ENCODE measurements at places on chromosomes 12 and 14.

GRCh38 chr14:97943619-97944018 lies 1146.4 kb downstream of the VRK1 start:
- no peak for DNase-seq

GRCh38 chr12:6077692-6078083 lies 46.8 kb downstream of the VWF start:
- no peak for DNase-seq

DNA sequence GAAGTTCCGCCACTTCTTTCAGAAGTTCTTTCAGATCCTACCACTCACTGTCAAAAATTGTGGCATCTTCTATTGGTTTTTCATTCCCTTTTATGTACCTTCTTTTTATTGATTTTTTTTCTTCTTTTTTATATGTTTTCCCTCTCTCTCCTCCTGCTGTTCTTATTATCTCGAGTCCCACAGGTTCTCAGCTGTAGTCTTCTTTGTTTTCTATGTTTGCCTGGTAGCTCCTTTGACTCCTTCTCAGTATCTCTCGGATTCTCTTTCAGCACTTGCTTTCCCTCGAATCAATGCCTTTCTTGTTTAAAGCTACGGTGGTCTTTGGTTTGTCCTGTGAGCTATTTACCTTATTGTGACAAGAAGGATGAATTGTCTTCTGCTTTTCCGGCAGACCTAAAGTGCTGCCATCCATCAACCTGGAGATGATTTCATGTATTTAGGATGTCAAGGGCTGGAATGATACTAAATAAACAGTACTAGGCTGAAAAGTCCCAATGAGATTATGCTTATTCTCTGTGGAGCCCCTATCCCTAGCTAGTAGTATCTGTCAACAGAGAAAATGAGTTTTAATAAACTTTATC lies 541.7 kb downstream of the NOVA1 start:
- DNase-seq = no peak

GRCh38 chr14:31270196-31270772 lies 62.7 kb upstream of the HECTD1 start:
- DNase-seq = no peak

GRCh38 chr12:59808317-59808910 lies 212.6 kb downstream of the SLC16A7 start:
- DNase-seq = peak; percentile 5

DNA sequence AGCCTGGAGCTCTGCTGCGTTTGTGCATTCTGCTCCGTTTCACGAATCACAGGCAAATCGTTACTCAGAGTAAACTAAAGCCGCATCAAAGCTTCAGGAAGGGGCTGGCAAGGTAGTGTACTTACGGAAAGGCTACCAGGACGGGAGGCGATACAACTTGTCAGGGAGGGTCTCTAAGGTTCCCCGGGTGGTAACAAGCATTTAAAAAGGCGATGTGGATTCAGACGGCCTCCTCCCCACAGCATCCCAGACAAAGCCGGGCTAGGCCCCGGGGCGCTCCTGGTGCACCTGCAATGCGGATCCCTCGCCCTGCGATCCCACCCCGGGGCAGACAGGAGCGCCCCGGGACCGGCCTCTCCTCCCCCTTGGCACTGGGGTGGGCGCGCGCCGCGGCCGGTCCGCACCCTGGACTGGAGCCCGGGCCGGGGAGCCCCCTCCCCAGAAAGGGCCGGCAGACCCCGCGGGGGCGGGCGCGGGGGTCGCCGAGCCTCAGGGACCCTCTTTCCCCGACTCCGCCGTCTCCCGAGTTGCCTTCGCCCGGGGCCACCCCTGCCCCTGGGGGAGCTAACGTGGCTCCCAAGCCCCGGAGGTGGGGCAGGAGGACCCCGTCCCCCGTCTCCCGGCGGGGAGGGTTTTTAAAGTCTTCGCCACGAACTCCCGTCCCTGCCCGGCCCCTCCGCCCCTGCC lies 718 bp downstream of the CCDC92 start:
- peak; percentile 13 for DNase-seq

DNA sequence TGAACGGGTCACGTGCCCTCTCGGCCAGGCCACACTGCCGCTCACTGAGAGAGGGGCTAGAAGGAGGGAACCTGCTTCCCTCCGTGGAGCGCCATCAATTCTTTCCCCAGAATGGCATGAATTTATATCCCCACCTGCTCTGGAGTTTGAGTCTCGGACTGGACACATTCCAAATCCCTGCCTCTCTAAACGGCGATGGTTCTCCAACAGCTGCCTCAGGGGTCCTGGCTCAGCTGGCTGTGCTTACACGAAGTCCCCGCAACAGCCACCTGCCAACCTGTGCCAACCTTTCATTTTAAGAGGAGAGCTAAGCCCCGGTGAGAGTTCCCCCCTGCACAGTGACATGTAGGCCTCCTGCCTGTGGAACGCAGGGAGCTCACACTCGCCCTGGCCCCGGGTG lies 73.2 kb downstream of the RIMBP2 start:
- peak; percentile 45 for DNase-seq

- DNase-seq = no peak
Observed at GRCh38 chr12:50220363-50220995, 53.3 kb upstream of the CERS5 start.

DNA sequence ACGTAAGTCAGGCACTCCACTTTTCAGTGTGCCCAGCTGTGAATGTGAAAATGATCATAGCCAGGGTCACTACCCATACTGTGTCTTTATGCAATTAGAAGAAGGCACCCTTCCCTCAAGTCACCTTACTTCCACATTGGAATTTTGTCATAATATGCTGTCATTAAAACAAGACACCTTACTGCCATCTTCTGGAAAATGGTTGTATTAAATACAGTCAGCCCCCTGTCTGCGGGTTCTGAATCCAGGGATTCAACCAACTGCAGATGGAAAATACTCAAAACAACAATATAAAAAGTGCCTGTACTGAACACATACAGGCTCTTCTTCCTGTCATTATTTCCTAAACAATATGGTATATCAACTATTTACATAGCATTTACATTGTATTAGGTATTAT lies 70.2 kb upstream of the TBX5 start:
- DNase-seq = peak; percentile 34

- no peak for DNase-seq
Observed at GRCh38 chr12:1929241-1929984, 11.0 kb upstream of the CACNA2D4 start.

DNA sequence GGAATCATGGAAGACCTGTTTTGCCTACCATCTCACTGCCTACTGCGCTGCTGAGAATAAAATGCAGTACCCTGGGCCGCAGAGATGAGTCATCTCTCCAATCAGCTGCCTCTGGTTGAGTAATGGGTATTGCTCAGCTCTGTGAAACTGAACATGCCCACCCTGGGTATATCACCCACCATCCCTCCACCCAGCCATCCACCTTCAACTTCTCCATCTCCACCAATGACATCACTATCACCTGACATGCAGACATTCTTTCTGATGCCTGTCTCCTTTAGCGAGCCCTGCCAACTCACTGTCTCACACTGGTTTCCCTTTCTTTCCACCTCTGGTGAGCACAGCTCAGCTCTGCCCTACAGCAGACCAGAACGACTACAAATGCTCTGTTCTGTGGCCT lies 33.6 kb downstream of the E2F7 start:
- no peak for DNase-seq

- DNase-seq = peak; percentile 1
Observed at GRCh38 chr12:110565894-110566871, 16.9 kb downstream of the PPTC7 start.

- DNase-seq = no peak
Observed at GRCh38 chr12:112307317-112308011, 74.8 kb downstream of the HECTD4 start.

- DNase-seq = no peak
Observed at GRCh38 chr12:105552056-105552455, 221.6 kb downstream of the C12orf75 start.

DNA sequence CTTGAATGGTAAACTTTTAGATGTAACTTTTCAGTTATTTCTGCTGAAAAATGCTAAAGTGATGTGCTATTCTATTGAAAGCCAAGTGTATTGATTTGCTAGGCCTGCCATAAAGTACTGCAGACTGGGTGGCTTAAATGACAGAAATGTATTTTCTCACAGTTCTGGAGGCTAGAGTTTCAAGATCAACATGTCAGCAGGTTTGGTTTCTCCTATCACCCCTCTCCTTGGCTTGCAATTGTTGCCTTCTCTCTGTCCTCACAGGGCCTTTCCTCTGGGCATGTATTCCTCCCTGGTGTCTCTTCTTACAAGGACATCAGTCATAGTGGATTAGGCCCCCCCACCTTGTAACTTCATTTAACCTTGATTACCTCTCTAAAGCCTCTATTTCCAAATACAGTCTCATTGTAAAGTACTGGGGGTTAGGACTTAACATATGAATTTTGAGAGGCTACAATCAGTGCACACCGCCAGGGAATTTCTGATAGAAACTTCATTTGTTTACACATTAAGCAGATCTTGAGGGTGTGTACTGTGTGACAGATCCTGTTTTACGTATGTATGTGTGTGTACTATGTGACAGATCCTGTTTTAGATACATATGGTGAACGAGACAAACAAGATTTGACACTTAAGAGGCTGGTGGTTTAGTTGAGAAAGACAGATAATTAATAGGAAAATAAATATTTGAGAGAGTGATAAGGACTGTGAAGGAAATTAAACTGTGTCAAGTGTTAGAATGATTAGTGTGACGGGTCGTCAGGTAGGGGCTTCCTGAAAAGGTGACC lies 49.5 kb downstream of the ADIPOR2 start:
- no peak for DNase-seq

DNA sequence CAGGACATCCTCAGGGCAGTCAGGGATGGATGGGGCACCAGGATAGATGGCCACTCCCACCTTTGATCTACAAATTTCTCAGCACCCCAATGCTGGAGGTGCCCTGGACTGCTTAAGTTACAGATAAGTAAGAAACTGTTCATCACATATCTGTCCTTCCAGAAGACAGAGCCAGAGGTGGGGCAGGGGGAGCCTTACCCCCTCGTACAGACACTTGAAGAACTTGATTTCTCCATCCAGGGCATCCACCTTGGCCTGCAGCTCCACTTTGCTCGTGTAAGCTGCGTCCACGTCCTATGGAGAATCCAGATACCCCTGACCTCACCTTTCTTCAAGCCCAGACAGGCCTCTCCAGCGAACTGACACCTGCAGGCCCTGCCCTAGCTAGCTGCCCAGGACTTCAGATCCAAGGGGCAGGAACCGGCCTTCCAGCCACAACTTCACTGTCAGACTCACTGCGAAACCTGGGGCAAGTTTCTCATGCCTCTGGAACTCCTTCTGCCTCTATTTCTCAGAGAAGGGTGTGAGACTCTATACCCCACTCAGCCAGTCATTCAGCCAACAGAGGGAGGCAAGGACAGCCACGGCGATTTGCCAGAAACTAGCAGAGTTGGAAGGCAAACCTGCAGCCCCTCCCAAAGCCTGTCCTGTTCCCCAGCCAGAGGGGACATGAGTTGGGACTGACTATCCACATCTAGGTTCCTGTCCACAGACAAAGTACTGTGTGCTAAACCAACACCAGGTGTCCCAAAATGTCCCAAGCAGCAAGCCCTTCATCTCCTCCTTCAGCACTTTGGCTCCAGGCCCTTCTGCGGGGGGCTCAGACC lies 3.8 kb downstream of the KRT73 start:
- DNase-seq = no peak

DNA sequence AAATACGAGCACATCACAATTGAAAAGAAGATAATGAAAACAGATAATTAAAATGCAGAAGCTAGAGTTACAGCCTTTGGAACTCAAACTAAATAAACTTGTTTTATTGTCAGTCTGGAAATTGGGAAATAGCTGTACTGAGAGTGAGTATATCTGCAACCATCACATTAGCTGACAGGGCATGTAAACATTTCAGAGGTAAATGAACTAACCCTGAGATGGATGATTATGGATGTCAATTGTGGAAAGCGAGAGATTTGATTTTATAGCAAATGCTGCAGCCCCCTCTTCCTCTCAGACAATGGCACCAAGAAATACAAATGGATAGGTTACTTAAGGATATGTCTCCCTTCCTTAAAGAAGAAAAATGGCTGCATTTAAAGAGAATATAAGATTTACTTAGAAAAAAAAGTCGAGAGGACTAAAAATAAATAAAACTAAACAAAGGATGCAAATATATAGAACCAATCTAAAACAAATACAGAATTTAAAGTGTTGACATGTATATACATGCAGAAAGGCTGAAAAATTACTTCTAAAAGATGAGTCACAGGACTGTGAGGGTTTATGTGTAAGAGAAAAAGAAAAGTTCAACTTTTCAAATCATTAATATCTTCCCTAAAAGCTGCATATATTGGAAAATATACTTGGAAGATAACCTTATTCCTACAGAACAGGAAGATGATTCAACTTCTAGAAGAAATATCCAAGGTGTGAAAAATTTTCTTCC lies 120.3 kb upstream of the FLRT2 start:
- no peak for DNase-seq

DNA sequence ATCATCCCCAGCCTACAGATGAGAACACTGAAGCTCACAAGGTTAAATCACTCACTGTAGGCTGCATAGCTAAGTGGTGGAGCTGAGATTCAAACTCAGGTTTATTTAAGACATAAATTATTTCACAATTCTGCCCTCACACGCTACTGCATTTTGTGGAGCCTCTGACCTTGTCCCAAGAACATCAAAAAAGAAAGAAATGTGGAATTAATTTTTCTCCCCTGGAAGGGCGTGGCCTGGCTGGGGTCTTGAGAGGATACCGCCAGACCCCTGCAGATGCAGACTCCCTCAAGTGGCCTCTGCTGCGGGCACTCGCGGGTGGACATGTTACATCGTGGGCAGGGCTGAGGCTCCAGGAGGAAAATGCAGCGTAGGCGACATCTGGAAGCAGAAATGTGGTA lies 40.6 kb downstream of the LTBP2 start:
- no peak for DNase-seq

DNA sequence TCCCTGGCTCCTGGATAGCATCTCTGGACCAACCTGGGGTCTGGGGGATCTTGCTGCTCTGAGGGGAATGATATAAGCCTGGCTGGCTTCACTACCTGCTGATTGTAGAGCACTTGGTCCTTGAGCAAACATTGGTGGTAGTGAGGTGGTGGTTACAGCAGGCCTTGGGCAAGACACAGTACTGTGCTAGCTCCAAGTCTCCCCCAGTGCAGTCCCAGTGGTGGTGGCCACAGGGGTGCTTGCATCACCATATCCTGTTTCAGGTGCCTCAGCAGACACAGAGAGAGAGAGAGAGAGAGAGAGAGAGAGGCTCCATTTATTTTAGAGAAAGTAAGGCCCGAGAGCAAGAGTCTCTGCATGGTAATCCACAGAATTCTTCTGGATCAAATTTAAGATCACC lies 186.3 kb downstream of the MYRFL start:
- DNase-seq = no peak

GRCh38 chr14:25102788-25103187 lies 52.8 kb upstream of the STXBP6 start:
- no peak for DNase-seq

DNA sequence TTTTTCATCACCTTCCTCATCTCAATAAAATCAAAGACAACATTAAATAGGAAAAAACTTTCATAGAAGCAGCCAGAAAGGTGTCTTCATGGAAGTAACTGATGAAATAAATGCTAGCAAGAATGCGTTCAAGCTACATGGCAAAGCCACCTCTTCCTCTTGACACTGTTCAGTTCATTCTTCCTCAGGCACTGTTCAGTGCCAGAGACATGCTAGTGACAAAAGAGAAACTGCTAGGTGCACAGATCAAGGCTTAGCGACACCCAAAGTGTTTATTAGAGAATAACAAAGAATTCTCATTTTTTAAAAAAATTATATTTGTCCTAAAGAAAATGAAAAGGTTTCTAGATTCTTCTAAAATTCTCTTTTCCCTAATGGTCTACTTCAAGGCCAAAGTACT lies 7.2 kb downstream of the SLC11A2 start:
- DNase-seq = no peak

All from NCI-H1092 treated with DMSO at 0.1 percent for 48 hours (cell line).